ENCODE measurements at places on chromosomes 7 and 10.

DNA sequence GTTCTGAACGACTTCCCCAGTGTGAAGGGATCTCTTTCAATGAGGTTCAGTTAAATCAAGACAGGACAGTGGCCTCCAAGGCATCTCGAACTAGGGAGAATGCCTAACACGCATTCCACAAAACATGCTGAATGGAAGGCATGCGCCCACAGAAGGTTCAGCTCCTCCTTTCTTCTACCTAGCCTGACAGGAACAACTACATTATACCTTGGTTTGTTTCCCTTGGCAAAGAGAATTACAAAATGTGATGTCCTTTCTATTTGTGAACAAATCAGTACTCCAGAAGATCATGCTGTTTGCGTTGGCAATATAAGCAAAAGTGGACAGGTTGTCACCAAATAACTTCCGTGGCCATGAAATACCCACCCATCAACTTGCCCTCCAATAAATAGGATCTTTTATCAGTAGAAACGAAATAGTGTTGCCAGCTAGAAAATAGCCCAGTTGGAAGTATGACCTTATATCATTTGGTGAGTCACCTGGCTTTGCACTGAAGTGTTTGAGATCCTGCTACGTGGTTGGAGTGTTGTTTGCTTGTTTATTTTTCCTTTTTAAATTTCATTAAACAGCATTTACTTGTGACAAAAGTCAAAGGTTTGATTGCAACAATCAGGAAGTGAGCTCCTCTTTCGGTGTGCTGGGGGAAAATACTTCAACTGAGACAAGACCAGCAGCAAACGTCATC is 117.0 kb upstream of the FAM204A start:
- DNase-seq = no peak

DNA sequence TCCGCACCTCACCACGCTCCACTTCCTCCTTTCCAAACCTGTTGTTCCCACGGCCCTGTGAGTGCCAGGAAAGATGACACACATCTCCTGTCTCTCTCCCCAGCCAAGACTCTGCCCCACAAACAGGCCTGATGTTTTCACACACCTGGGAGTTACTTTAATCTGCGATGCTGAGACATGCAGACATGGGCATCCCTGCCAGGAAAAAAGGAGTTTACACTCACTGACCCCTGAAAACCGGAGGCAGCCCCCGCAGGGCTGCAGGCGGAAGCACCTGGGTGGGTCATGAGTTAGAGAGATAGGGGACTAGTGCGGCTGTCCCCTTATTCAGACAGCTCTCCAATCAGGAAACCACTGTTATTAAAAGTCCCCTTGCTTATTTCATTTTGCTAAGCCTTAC is 106.4 kb upstream of the CARD11 start:
- DNase-seq = no peak

DNA sequence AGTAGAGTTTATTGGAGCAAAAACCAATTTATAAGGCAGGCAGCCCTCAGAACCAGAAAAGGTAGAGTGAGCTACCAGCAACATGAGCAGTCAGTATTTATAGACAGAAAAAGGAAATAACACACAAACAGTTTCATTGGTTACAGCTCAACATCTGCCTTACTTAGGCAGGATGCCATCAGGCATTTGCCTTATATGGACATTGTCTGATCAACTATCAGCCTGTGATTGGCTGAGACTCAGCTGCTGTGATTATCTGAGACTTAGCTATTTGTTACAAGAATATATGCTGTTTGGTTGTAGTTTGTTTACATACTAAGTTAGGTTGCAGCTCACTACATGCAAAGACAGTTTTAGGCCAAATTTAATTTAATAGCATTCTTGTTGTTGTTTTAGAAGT is 60.4 kb upstream of the CDK1 start:
- DNase-seq = no peak

DNA sequence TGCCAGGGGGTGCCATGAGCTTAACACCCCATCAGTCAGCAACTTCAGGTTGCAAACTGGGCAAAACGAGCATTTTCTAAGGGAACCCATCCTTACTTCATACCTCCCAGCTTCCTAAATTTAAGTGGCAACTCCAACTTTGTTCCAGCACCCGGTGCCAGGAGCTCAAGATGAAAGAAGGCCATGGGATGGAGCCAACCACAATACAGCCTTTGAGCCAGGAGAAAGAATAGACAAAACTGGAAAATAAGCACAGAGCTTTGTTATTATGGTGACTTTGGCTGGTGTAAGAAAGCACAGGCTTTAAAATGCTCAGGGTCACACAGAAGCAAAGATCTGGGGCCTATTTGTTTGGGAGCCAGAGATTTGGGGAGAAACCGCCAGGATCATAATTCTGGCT is 388.7 kb upstream of the MGMT start:
- DNase-seq = no peak

DNA sequence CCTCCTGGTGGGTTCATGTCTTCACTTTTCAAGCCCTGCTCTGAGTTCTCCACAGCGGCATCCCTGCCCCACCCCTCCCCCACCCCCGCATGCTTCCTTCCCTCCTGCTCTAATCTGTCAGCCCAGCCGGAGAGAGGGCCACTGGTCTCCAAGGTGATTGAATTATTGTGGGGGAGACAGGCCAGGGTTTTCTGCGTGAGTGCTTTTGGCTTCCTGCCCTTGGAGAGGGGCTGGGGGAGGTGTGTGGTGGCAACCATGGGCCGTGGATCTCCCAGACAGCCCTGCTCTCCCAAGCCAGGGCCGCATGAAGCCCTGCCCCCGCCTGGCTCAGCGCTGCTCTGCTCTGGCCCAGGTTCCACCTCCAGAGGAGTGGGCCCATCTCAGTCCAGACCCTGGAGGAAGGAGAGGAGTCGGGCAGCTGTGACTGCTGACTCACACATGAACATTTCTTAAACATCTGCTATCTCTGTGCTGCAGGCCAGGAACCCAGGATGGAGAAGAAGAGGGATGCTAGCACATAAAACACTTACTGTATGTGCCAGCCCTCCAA is 109.9 kb downstream of the ZMIZ1 start:
- peak; percentile 90 for DNase-seq

DNA sequence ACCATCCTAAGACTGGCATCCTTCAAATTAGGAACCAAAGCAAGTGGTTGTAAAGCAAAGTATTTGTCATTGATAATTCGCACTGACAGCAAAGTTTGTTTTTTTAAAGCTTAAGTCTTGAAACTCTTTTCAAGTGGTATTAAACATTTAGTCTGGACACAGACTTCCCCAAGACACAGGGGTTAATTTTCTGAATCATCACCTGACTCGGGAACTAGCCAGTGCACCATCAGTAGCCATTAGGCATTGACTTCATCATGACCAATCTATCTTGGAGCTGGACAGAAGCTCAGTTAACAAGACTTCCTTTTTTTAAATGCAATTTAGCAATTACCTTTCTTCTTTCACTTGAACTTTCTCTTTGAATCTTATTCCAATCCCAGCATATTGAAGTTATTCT is 210.6 kb downstream of the ZNF365 start:
- peak; percentile 39 for DNase-seq

- no peak for DNase-seq
Observed at GRCh38 chr7:120995654-120996053, 7.1 kb downstream of the CPED1 start.

- peak; percentile 54 for DNase-seq
Observed at GRCh38 chr7:18345641-18346234, 149.8 kb upstream of the HDAC9 start.

GRCh38 chr7:55044791-55045190 is 26.0 kb downstream of the EGFR start:
- DNase-seq = no peak

DNA sequence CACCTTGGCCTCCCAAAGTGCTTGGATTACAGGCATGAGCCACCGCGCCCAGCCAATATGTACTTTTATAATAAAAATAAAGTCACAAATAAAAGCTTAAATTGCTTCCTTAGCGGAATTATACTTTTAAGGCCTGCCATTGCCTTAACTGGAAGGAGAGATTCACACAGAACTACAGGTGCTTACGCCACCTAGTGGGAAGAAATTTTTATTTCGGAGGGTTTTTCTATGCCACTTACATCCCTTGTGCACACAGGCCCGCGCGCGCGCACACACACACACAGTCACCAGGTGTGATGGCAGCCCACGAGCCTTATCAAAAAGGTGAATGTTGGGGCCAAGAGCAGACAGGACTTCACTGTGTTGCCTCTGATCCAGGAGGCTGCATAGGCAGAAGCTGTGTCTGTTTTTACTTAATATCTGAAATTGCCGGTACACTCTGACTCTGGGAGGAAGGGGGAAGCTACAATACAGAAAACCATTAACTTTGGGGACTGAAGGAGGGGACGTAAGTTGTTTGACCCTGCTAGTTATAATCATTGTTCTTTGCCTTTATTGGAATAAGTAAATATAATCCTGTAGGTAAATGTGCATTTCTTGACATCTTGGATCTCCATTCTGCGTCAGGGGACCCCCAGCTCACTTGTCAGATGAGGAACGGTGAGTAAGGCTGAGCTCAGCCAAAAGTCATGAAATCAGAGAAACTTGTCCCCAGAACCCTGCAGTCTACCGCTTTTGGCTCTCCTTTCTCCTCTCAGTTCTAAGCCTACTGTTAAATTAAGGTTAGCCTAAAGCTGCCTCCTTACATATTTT is 87.1 kb downstream of the SLC16A9 start:
- peak; percentile 25 for DNase-seq

DNA sequence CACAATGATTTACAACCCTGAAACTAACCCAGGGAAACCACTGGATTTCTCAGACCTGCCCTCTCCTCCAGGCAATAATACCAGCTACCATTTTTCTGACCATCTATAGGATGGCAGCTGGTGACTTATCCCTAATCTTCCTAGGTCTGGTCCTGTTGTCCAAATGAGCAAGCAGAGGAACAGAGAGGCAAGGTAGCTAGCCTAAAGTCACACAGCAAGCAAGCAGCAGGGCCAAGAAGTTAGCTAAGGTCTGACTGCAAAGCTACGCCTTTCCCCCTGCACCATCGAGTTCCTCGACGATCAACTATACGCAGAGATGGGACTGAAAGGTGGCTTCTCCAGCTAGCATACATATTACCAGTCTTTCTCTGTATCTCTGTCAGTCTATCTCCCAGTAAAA is 25.3 kb downstream of the ATXN7L1 start:
- DNase-seq = no peak

DNA sequence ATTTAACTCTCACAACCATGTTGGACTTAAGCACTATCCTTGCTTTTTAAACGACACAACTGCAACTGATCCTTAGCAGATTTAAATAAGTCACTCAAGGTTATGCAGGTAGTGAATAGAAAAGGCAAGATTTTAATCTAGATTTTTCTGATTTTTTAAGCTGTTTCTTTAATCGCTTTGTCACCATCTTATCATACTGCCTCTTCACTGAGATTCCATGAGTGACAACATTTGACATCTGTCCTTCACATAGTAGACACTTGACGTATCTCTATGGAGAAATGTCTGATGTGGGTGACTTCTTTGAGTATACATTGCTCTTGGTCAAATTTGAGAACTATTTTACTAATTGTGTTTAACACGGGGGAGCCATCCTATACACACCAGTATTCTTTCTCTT is 839.7 kb downstream of the GATA3 start:
- DNase-seq = no peak

DNA sequence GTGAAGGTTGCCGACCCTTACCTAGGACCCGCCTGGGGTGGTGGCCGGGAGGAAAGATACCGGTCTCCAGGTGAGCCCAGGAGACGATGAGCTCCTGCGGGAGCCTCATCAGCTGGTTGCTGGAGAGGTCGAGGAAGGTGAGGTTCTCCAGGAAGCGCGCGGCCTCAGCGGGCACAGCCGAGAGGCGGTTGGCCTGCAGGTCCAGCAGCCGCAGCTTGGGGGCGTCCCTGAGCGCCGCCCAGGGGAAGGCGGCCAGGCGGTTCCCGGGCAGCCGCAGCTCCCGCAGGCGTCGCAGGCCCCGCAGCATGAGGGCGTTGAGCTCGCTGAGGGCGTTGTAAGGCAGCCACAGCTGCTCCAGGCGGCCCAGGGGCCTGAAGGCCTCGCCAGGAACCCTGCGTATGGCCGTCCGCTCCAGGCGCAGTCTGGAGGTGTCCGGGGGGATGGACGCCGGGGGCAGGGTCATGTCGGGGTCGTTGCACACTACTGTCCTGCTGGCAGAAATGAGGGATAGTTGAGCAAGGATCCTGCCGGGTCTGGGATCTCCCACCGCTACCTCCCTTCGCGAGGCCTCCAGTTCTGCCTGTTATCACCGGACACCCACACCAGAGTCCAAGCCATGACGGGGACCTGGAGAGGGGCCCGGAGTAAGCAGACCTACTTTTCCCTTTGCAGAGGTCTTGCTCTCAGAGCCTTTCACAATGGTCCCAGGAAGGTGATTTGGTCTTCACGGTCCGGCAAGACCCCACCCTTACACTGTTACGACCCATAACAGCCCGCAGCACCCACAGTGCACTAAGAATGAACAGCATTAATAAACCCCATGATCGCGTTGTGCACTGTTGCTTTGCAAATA is 3.9 kb downstream of the LRIT1 start:
- DNase-seq = no peak

DNA sequence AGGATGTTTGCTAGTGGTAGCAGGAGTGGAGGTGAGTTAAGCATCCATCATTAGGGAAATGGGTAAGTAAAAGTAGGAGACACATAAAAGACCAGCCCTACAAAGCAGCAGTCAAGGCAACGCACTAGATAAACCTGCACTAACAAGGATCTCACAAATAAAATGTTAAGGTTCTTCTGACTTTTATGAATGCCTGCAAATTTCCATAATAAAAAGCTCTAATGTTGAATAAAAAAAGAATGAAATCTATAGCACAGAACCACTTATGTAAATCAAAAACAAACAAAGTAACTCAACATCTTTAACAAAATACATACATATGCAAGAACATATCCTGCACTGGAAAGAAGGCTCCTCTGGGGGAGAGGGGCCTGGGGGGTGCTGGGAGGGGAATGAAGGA is 4.6 kb downstream of the SGMS1 start:
- no peak for DNase-seq

GRCh38 chr7:99558306-99559174 is at the start of gene ZNF655:
Gene ZNF655, plus strand, starts transcription at chr7:99558642. Its CDS starts 1,918 bp downstream, at chr7:99560560.
- peak; percentile 85 for DNase-seq

DNA sequence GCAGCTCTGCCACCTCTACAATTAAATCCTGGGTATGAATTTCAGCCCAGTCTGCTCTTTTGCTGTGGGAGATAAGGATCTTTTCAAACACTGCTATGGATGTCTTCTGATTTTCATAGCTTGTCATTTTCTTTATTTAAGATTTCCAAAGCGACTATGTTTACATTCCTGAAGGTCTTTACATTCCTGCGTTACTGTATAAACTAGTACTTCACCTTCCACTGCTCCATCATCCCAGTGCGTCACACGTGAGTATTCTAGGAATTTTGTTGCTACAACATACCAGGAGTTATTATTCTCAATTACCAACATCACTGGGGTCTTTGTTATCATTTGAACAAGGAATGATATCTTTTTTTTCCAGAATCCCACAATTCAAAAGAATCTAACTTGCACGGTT is 944.7 kb downstream of the SORCS3 start:
- no peak for DNase-seq

GRCh38 chr10:60384708-60385398 is 4.8 kb downstream of the ANK3 start:
- DNase-seq = peak; percentile 98

GRCh38 chr10:124145109-124145870 is 51.9 kb upstream of the CHST15 start:
- no peak for DNase-seq
